DMS79 treated with DMSO at 0.1 percent for 48 hours (cell line): ENCODE measurements at places on chromosomes 11 and 22.

GRCh38 chr11:73404048-73404447 is 27.8 kb downstream of the RELT start:
- DNase-seq: no peak

GRCh38 chr11:96272529-96273222 is 70.3 kb downstream of the MAML2 start:
- no peak for DNase-seq

GRCh38 chr11:60056349-60056969 is at the start of gene MS4A3:
Gene MS4A3, plus strand, starts transcription at chr11:60056665. Its CDS starts 4,496 bp downstream, at chr11:60061161.
- no peak for DNase-seq

- DNase-seq: no peak
These were observed 14.2 kb downstream of the SAAL1 start for GRCh38 chr11:18091731-18092130.

DNA sequence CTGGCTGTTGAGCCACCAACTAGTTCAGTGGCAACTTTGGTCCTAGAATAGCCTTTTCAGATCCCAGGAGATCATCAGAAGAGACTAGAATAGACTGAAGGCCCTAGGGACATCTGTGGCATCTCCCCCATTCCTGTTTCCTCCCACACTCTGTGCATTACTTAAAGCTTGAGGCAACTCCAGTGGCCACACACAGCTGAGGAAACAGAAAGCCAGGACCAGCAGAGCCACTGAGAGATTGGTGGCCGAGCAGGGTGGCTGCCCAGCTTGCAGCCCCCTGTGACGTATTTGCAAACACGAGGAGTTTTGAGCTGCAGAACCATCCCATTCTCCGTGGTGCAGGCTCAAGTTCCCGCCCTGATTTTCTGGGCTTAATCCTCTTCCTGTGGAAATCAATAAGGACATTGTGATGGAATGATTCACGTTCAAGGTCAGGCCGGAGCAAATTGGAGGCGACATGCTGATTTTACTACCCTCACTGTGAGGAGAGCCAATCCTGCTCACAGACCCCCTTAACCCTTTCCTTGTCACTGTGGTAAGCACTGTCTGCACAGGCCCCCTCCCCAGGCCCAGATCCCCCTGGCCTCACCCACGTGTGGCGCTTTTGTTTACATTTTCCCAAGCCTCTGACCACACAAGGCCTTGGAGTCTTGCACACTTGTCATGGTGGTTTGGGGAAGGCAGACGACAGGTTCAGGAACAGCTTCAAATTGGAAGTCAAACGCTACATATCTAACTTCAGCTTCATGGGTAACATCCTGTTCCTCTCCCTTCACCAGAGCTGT is 69.1 kb upstream of the MYOD1 start:
- DNase-seq: no peak

- DNase-seq: no peak
These were observed 98.3 kb downstream of the FBXO7 start for GRCh38 chr22:32572741-32573500.

GRCh38 chr11:59271811-59272327 is 59.1 kb upstream of the MPEG1 start:
- DNase-seq: no peak

DNA sequence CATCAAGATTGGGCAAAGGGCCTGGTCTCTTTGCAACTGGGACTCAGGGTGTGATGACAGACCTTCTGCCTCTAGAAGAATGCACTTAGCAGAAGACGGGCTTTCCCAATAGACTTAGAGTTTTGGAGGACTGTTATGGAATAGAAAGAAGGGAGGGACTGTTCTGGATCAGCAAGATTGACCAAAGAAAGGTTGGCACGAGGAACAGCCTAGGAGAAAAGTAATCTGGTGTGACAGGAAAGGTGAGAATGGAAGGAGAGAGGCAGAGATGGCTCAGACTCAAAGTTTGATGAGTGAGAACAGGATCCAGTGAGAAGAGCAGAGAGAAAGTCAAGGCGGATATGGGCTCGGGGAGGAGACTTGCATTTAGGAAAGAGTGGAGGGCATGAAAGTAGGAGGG is 23.0 kb upstream of the TMEM45B start:
- no peak for DNase-seq

- no peak for DNase-seq
These were observed 21.4 kb downstream of the INSC start for GRCh38 chr11:15136166-15136565.

DNA sequence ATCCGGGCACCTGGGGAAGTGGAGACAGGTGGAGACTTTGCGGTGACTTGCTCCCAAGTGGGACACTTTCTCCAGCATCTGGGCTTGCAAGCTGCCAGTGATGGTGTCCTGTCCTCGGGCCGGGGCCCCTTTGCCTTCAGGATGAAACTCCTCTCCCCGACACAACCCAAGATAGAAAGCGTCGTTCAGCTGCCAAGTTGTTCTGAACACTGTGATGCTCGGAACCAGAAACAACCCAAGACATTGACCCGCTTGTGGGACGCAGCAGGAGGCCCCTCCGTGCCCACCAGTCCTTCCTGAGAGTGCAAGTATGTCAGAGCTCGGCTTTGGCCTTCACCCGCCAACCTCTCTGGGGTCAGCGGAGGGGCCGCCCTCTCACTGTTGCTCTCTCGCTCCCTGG is 31.3 kb downstream of the LINC01488 start:
- DNase-seq: no peak

GRCh38 chr11:27307232-27307631 is 55.8 kb downstream of the CCDC34 start:
- DNase-seq: no peak

DNA sequence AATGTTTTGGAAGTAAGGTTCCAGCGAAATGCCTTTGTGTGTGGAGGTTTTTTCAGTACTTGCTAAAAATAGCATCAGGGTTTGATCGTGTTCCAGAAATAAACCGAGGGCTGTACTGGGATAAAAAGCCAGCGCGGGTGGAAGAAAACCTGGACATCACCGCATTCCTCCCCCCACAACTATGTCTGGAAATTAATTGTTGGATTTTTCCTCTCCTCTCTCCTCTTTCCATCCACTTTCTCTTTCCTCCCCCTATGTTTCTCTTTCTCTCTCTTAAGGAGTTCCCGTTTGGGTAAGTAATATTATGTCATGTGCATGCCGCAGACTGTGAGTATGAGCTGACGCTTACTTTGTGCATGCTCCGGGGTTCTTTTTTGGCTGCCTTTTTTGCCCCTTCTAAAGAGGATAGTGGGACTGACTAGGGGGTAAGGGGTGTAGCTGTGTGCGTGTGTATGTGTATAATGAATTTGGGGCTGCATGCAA is 104.2 kb upstream of the HSD17B12 start:
- peak; percentile 45 for DNase-seq

DNA sequence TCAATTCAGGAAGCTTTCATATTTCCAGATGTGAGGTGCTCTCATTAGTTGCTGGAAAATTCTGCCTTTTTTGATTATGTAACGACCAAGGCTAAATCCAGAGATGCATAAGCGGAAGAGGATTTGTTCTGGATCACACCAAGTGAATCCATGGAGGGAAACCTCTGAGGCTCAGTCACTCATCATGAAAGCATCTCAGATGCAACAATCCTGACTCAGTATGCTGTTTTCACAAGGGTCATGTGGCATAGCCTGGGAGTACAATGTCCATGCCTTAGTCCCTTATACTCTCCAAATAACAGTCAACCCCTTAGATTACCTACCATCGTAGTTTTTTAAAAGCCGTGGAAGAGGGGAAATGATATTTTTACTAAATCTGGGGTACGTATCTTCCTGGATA is 445.6 kb downstream of the NTM start:
- no peak for DNase-seq

- no peak for DNase-seq
These were observed 3.2 kb downstream of the TAF1D start for GRCh38 chr11:93737904-93738612.

- DNase-seq: no peak
These were observed 291.4 kb downstream of the ST3GAL4 start for GRCh38 chr11:126646701-126647557.

DNA sequence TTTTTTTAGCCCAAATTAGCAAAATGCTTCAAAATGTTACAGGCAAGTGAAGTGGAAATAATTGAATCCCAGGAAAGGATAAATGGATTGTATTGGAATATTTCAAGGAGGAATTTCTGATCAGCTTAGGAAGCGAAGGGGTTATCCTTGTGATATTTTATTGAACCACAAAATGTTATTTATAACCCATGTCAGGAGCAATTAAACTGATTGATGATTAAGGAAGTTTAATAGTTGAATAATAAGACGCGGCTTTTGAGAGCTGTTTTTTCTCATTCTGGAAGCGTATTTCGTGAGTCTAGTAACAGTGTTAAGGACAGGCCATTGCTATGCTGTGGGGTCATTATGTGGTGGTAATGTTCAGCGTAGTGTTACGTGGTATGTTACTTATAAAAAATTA is 192.3 kb downstream of the TBC1D22A start:
- no peak for DNase-seq

GRCh38 chr22:22983123-22983522 is 87.2 kb upstream of the GNAZ start:
- DNase-seq: no peak

DNA sequence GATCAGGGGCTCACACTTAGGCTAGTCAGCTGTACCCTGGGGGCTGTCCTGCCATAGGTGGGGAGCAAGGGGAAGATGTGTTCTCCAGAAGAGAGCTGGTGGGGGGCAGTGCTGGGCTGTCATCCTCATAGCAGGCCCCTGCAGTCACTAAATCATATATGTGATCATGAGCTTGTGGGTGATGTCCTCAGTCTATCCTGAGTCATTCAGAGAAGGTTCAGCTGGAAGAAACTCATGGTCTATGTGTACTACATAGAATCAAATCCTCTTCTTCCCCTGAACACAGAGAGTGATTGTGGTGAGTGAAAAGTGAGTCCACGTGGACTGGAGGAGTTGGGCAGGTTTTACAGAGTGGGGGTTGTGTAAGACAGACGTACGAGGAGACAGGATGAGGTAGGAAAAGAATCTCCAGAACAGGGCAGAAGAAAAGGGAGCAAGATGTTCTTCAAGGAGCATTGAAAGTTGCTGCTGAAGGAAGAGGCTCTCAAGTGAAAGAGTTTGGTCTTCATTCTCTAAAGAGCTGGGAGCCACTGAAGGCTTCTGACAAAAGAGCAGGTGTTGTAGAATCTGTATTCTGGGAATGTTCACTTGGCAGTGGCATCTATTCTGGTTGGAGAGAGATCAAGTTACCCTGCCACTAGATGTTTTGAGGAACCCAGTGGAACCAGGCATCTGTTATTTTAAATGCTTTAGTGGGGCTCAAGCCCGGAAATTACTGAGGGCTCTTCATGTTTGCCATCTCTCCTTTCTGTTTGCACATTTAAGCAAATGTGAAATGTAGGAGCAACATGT is 68.9 kb downstream of the C22orf31 start:
- DNase-seq: no peak

GRCh38 chr11:2911785-2912391 is 17.3 kb downstream of the PHLDA2 start:
- no peak for DNase-seq

DNA sequence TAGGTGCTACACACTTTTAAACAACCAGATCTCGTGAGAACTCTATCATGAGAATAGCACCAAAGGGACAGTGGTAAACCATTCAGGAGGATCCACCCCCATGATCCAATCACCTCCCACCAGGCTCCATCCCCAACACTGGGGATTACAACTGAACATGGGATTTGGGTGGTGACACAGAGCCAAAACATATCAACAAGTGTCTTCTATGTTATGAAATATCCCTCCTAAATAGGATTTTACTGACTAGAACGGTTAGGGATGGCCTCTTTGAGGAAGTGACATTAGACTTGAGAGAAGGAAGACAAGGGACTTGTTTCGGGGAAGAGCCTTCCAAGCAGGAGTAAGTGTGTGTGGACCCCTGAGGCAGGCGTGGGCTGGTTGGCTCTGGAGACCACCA is 11.9 kb upstream of the MRPL11 start:
- no peak for DNase-seq

DNA sequence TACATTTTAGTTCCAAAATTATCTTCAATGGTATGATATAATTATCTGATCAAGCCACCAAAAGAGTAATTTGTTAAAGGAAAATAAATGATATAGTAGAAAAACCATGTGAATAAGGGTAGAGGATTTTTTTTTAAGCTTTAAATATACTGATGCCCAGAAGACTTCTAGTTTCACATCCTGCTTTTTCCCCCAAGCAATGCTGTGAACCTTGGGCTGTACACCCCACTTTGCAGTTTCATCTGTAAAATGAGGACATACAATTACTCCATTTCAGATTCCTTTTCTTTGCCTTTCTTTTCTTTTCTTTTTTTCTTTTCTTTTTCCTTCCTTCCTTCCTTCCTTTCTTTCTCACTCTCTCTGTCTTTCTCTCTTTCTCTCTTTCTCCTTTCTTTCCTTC is 1125.4 kb downstream of the DLG2 start:
- no peak for DNase-seq

- DNase-seq: no peak
These were observed 95.4 kb downstream of the MYO18B start for GRCh38 chr22:25837288-25837900.

DNA sequence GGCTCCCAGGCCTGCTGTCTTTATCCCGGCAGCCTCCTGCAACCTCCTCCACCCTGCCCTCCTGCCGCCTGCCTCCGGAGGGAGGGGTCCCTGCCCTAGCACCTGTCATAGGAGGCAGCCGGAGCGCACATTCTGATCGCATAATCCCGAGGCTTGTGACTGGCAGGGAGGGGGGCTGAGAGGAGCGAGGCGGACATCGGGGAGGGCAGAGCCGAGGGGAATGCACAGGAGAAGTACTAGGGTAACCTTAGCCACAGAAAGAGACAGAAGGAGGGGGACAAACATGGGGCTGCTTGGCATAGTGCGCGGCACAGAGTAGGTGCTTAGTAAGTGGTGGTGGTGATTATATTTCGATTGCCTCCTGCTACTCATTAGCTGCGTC is 9.2 kb upstream of the ALX4 start:
- no peak for DNase-seq

GRCh38 chr11:62905927-62906531 is 15.1 kb downstream of the CHRM1 start:
- DNase-seq: peak; percentile 78

DNA sequence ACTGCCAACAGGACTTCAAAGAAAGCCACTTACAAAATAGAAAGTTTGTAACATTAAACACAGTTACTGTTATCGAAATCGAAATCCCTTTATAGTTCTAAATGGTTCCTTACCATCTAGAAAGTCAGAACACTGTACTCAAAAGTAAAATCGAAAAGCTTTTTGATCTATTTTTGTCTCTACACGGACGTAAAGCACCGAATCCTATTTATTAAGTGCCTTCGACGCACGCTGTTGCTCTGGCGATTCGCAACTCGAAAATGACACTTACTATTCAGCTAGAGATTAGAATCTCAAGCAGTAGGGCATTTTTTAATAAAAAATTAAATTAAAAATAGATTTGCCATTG is 78.3 kb downstream of the LARGE1 start:
- DNase-seq: no peak

DNA sequence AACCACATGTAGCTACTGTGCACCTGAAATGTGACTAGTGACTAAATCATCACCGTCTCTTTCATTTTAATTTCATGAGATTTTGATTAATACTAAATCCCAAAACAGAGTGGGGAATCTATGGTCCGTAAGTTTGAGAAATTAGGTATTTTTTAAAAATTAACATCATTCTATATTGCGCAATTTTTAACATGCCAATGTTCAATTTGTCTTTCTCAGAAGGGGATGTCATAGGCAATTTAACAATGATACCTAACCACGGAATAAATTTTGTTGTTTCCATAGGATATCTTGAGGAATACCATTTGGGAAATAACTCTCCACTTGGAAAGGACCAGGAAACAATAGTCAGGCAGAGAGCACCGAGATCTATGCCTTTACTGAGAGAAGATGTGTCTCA is 267.7 kb downstream of the FAM76B start:
- DNase-seq: no peak
